ENCODE measurements at places on chromosomes 6 and 20. TPM values are rescaled to one million over a fixed set of nuclear protein-coding genes. Genes with fewer than 3 reads are reported as not detected.
A peak's percentile ranks its signal among the peaks of the same experiment; 100 is the strongest.

DNA sequence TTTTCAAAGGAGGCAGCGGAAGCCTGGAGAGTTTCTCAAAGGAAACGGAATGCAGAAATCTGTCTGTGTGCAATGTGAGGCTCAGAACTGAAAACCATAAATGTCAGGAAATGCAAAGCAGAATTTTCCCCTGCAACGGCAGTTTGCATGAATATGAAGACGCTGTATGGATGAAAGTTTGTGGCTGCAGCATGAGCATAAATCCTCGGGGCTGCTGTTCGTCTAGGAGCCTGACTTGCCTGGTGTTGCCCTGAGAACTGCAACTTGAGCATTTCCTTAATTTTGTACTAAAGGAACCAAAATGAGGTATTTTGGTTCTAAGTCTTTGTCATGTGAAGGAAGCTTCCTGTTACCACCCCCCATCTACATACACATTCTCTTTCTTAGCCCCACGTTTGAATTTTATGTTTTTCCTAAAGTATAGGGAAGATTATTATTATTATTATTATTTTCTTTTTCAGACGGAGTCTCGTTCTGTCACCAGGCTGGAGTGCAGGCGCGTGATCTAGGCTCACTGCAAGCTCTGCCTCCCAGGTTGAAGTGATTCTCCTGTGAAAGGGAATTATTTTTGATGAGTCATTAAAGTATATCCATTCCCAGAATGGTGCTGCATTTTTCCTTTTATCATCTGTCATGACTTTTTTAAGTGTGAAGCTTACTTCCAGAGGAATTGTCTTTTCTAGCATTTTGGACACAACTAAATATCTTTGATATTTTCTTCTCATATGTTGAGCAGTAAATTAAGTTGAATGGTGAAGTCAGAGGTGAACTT lies 33.1 kb downstream of the MTHFD1L start:
- H3K27me3 ChIP-seq = no peaks in the 10 kb centered on the region
- peaks cover 7% of the 10 kb centered on the region for H3K4me1 ChIP-seq
- no peak overlapping the region for H3K27ac ChIP-seq
- no peak overlapping the region for H3K4me3 ChIP-seq

REV3L gene
- 41.5 TPM for total RNA-seq

DNA sequence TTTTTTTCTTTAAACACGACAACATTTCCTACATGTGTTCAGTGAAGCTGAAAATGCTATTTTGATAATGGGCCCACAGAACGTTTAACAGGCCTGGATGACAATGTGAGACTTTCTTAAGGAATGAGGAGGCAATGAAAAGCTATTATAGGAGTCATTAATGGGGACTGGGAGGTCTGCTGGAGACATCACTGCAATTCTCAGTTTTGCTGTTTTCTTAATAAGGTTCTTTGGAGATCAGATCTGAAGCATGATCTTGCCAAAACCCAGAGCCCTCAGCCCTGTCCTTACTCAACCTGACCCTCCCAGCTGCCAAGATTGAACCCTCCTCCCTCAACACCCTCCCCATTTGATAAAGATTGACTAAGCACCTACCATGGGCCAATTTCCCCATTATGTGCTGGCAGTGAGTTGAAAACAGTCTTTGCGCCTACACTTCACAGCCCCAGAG lies 353.1 kb downstream of the MAFB start:
- H3K27me3 ChIP-seq = no peaks in the 10 kb centered on the region
- no peak overlapping the region for H3K27ac ChIP-seq
- peak; percentile 34 for DNase-seq
- H3K4me3 ChIP-seq = no peak overlapping the region
- no peaks in the 10 kb centered on the region for H3K4me1 ChIP-seq

- no peaks in the 10 kb centered on the region for H3K27me3 ChIP-seq
- no peak for DNase-seq
- no peak overlapping the region for H3K4me3 ChIP-seq
- H3K27ac ChIP-seq = no peak overlapping the region
- no peaks in the 10 kb centered on the region for H3K4me1 ChIP-seq
These were observed 77.5 kb upstream of the CD83 start for GRCh38 chr6:14040042-14040441.

DNA sequence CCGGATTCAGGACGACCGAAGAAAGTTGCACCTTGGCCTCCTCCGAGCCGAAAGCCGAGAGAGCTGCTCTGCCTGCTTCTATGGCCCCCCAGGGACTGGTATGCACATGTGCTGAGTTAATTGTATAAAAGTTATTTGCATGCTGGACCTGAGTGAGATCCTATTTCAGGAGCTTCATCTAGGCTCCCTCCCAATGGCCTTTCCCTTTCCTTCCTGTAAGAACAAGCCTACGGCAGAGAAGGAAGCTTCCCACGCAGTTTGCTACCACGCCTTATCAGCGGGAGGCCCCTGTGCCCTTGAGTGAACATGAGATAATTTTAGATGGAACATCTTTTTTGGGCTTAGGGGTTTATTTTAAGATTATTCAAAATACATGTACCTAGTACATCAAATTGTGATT lies 65.9 kb downstream of the RIN2 start:
- no peaks in the 10 kb centered on the region for H3K4me1 ChIP-seq
- no peak for DNase-seq
- no peaks in the 10 kb centered on the region for H3K27me3 ChIP-seq
- H3K36me3 ChIP-seq = no peaks in the 10 kb centered on the region

GRCh38 chr6:163956571-163957407 lies 542.3 kb downstream of the QKI start:
- peak; percentile 93 for DNase-seq
- no peak overlapping the region for H3K27ac ChIP-seq
- H3K4me1 ChIP-seq = peaks cover 14% of the 10 kb centered on the region
- no peaks in the 10 kb centered on the region for H3K36me3 ChIP-seq
- no peaks in the 10 kb centered on the region for H3K27me3 ChIP-seq

DNA sequence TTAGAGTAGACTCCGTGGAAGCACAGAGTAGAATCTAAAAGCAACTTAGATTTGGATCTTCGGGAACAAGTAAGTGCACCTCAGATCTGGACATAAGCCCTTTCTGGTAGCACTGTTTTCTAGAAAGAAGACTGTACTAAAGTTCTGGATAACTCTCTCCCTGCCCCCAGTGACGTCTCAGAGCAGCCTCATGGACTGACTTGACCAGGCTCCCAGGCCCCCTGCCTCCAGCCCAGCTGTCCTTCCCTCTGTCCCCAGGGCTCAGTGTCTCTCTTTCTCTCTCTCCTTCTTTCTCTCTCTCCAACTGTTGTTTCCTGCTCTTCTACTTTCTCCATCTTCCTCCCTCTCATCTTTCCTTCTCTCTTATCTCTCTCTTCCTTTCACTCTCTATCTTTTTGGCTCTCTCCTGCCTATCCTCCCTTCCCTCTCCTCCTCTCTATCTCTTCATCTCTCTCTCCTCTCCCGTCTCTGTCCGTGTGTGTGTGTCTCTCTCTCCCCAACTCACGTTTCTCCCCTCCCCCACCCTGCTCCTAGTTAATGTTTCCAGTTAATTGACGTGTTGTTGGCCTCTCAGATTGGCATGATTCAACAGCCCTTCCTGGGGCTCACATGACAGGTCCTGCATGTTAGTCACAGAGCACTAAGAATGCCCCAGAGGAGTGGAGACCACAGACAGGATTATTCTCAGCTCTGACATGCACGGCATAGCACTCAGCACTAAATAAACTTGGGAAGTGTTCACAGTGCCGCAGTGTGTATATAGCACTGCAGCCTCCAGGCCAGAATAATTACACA lies 180.4 kb upstream of the FOXQ1 start:
- H3K4me1 ChIP-seq = no peaks in the 10 kb centered on the region
- no peak for DNase-seq
- no peak overlapping the region for H3K4me3 ChIP-seq
- H3K27me3 ChIP-seq = no peaks in the 10 kb centered on the region
- no peak overlapping the region for H3K27ac ChIP-seq

GRCh38 chr6:156508126-156508525 lies 269.1 kb upstream of the ARID1B start:
- no peaks in the 10 kb centered on the region for H3K27me3 ChIP-seq
- no peaks in the 10 kb centered on the region for H3K36me3 ChIP-seq

LY6G6D gene
- not detected for total RNA-seq

LY6G5B gene
- total RNA-seq = 2.9 TPM

C6orf52 gene
- total RNA-seq = 0.71 TPM

GRCh38 chr20:17833036-17833674 lies 133.4 kb downstream of the BANF2 start:
- DNase-seq = no peak
- H3K27ac ChIP-seq = no peak overlapping the region
- H3K4me1 ChIP-seq = peaks cover 24% of the 10 kb centered on the region
- no peaks in the 10 kb centered on the region for H3K36me3 ChIP-seq

GRCh38 chr6:24492475-24492874 lies 2.3 kb upstream of the ALDH5A1 start:
- H3K4me1 ChIP-seq = peaks cover 21% of the 10 kb centered on the region
- no peak overlapping the region for H3K4me3 ChIP-seq
- no peaks in the 10 kb centered on the region for H3K36me3 ChIP-seq

DNA sequence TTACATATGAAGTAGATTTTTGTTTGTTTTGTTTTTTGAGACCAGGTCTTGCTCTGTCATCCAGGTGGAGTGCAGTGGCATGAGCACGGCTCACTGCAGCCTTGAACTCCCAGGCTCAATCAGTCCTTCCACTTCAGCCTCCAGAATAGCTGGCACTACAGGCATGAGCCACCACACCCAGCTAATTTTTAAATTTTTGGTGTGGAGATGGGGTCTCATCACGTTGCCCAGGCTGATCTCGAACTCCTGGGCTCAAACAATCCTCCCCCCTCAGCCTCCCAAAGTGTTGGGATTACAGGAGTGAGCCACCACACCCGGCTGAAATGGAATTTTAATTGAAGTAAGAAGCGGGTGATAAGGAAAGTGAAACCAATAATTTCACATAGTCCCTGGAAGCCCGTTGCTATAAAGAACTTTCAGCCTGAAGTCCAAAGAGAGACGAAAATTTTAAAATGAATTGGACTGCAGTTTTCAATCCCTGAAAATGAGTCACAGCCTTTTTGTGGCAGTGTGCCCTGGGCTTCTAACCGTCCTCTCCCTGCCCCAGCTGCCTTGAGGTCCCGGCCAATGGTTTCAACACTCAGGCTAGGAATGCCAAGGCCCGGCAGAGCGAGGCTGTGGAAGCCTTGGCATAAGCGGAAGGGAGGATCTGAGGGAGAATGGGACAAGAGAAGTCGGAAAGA lies 757 bp downstream of the RAET1E start:
- H3K4me1 ChIP-seq = peaks cover 30% of the 10 kb centered on the region
- H3K36me3 ChIP-seq = no peaks in the 10 kb centered on the region
- no peaks in the 10 kb centered on the region for H3K27me3 ChIP-seq
- peak overlapping the region; percentile 69 for H3K27ac ChIP-seq
- DNase-seq = peak; percentile 87

NRM gene
- total RNA-seq = 10.2 TPM

DNA sequence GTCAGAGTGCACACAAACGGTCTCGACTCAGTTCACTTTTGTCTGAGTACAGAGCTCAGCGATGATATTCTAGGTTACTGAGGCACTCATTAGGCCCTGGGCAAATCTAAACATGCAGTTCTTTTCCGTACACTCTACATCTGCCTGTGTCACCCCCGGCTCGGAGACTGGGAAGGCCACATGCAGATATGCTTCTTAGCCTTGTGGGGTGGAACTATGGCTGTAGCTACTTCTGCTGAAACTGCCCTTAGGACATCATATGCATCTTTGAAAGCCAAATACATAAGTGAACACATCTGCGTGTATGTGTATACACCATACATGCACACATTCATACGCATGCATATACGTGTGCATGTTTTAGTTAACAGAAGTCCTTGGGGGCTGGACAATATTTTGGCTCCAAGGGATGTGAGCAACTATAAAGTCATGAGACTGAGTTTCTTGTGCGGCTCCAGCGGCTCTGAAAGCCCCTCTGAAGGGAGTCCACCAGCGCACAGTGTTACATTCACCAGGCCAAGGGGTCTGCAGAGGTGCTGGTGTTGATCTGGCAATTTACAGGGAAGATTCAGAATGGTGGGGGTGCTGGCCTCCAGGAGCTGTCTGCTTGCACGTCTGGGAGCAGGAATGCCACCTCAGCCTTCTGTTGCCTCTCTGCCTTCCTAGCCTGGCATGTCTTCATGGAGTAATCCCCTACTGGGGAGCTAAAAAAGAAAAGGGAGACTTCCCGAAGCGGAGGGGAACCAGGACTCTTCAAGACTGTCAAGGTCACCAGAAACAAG lies 31.6 kb downstream of the PSMG4 start:
- no peak overlapping the region for H3K27ac ChIP-seq
- no peaks in the 10 kb centered on the region for H3K27me3 ChIP-seq

ARHGAP40 gene
- not detected for total RNA-seq

STMND1 gene
- not detected for total RNA-seq

- H3K4me3 ChIP-seq = no peak overlapping the region
- peaks cover 6% of the 10 kb centered on the region for H3K36me3 ChIP-seq
- no peak for DNase-seq
These were observed 120.2 kb upstream of the BEND3 start for GRCh38 chr6:107235511-107235910.

- H3K36me3 ChIP-seq = no peaks in the 10 kb centered on the region
- no peak for DNase-seq
- H3K4me3 ChIP-seq = no peak overlapping the region
- no peak overlapping the region for H3K27ac ChIP-seq
- H3K27me3 ChIP-seq = no peaks in the 10 kb centered on the region
These were observed 232.9 kb downstream of the SAMD5 start for GRCh38 chr6:147741389-147741788.

GRCh38 chr6:83417880-83418663 lies 12.8 kb downstream of the ME1 start:
- DNase-seq = no peak
- H3K27ac ChIP-seq = no peak overlapping the region
- no peaks in the 10 kb centered on the region for H3K27me3 ChIP-seq
- no peaks in the 10 kb centered on the region for H3K36me3 ChIP-seq
- H3K4me1 ChIP-seq = peaks cover 6% of the 10 kb centered on the region

Measured in esophagus muscularis mucosa (tissue), 4 donors.